ENCODE measurements at places on chromosomes 5 and 9. TPM values are rescaled to one million over a fixed set of nuclear protein-coding genes. Genes with fewer than 3 reads are reported as not detected.

Gene GALNT10
- total RNA-seq, result 42.9 TPM

Gene FGFR4
- 0.23 TPM for total RNA-seq

Gene NTRK2
- total RNA-seq, result 48.1 TPM

Gene QSOX2
- 7.9 TPM for total RNA-seq

Gene EQTN
- total RNA-seq, result 0.78 TPM

Gene MYORG
- total RNA-seq, result 6.1 TPM

Measured in aorta (tissue), 5 donors.